Caki2 (cell line): ENCODE measurements at places on chromosomes 3 and 15. TPM values are rescaled to one million over a fixed set of nuclear protein-coding genes. Genes with fewer than 3 reads are reported as not detected.

The WDR72 gene
- total RNA-seq: 5.0 and 6.1 TPM in 2 replicates

DNA sequence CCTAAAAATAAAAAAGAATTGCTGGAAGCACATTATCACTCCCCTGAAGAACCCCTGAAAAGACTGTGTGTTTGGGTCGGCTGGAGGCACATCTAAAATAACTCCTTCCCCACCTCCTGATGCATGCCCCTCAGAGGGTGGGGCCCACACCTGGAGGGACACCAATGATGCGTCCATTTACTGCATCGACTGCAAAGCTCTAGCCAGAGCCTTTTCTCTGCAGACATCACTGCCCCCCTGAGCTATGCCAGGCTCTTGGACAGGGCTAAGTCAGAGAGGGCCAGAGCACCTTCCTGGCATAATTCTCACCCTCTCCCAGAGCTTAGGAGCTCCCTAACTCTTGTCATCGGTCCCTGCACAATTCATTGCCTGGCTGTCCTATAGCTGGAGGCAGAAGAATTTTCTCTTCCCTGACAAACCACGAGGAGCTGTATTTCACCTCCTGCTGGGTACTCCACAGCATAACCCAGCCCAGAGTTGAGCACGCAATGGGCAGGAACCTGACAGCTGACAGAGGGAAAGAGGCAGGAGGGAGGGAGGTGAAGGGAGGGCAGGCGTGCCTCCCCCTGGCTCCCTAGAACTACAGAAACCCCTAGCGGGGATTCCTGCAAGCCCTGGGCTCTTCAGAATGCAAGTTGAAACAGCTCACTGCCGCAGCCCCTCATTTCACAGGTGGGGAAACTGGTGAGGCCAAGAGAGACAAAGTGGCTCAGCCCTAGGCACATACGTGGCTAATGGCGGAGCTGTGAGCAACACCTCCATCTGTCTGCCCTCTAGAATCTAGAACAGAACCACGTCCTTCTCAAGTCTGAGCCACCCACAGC is 46.6 kb downstream of the XXYLT1 start:
- DNase-seq: no peak

- no peak for DNase-seq
Observed at GRCh38 chr3:67654844-67655177, 399 bp upstream of the SUCLG2 start.

The MED12L gene
- 0.24 TPM in 1 of 2 replicates, not detected in the other for total RNA-seq

DNA sequence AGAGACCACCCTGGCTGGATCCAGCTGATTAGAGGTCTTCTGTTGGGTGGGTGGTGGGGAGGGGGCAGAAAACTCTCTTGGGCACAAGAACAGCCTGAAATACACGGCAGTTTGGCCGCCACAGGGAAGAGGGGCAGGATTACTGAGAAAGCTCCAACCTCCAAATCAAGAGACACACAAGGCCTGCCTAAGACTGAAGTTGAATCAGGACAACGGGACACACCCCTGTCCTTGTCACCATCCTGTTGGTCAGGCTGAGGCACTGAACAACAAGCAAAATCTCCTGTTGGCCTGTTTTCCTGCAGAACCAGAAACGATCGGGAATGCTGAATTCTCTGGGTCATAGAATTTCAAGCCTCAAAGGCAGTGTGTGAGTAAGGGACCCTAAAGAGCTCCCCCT is 247.8 kb downstream of the FAM43A start:
- DNase-seq: no peak

DNA sequence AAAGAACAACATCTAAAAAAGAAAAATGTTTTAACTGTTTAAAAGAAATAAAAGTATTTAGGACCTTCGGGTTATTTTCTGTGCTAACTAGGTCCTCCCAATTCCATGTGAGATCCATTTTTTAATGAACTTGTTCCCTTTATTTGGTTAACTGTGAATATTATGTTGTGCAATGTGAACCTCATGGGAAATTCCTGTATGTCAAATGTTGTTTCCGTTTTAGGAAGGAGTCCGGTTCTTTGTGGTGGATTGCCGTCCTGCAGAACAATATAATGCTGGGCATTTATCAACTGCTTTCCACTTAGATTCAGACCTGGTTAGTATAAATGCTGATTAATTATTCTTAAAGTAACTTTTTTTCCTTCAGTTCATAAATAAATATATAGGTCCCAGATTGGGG is 35.5 kb upstream of the NIT2 start:
- DNase-seq: no peak

DNA sequence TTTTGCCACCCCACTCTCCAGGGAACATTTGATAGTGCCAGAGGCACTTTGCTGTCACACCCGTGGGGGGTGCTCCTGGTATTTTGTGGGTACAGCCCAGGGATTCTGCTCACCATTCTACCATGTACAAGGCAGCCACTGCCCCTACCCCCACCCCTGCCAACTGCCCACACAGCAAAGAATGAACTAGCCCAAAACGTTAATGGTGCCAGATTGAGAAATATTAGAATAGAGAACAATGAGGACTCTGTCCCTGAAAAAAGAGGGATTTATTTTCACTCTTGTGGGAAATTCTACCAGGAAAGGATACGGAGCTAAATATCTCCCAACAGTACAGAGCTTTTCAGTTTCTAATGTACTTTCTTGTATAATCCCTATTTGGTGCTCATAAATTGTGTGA is 154.5 kb upstream of the SUCLG2 start:
- no peak for DNase-seq

The SLCO2A1 gene
- total RNA-seq: not detected in 2 replicates

- DNase-seq: no peak
Observed at GRCh38 chr3:188090620-188091309, 63.2 kb upstream of the LPP start.

The RPL32 gene
- 1,005 and 1,130 TPM in 2 replicates for total RNA-seq

The ATP13A5 gene
- total RNA-seq: not detected in 2 replicates

DNA sequence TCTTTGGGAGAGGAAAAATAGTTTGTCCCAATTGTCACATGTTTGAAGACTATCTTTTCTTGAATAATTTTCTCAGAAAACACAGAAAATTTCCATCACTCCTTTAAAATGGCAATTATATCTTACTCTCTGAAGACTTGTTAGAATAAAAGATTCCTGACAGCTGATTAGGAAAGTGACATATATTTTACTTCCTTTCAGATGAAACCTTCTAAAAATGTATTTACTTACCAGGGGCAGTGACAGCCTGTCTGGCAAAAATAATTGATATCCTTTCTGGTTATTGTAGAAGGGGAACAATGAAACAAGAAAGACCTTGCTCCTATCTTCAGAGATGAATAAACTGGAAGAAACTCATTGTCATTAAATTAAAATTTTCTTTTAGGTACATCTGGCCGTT is 483.3 kb upstream of the GOLIM4 start:
- DNase-seq: no peak

GRCh38 chr3:195821403-195822130 is 9.8 kb upstream of the MUC4 start:
- DNase-seq: no peak

DNA sequence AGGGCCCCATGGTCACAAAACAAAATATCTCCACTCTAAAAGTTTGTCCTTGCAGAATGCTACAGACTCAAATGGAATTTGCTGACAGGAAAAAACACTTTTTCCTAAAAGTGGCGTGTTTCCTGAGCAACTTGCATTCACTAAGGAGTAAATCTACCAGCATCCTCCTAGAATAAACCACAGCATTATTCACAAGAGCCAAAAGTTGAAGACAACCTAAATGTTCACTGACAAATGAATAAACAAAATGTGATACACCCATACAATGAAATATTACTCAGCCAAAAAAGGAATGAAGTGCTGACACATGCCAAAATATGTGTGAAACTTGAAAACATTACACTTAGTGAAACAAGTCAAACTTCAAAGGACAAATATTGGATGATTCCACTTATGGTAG is 28.9 kb downstream of the ITGB5 start:
- DNase-seq: no peak
